Right renal cortex interstitium (tissue), 3 donors: ENCODE measurements at places on chromosomes 12 and 14.

GRCh38 chr14:23571701-23572523 is 4.3 kb upstream of the AP1G2 start:
- DNase-seq = no peak

DNA sequence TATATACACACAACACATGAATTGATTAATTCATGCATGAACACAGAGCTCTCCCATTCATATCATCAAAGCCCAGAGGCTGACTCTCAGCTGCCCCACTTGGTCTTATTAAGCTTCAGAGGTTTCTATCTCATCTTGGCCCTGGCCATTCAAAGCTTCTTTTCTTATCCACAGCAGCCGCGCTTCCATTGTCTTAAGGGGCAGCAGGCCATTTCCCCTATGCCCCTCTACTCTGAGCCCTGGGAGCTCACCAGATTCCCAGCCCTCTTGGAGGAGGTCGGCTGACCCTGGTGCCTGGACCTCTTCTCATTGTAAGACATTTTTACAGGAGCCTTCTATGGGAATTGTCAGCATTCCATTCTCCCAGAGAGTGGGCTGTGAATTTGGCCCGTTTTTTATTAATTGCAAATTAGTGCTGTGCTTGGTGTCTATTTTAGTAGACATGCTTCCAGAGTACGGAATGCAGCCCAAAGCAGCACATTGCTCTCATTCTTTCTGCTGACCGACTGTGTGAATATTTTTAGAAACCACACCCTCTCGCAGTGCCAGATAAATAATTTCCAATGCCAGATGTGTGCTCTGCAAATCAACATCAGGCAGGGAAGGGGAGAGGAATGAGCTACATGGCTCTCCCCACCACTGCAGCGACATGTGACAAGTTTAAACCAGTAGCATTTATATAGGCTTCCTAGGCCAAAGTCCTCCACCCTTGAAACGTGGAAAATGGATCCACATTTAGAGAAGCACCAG is 58.5 kb downstream of the NUAK1 start:
- no peak for DNase-seq

GRCh38 chr14:68592948-68593556 is 199.8 kb downstream of the ZFP36L1 start:
- DNase-seq = no peak

- no peak for DNase-seq
These were observed 98.3 kb upstream of the ESRRB start for GRCh38 chr14:76277586-76278130.

DNA sequence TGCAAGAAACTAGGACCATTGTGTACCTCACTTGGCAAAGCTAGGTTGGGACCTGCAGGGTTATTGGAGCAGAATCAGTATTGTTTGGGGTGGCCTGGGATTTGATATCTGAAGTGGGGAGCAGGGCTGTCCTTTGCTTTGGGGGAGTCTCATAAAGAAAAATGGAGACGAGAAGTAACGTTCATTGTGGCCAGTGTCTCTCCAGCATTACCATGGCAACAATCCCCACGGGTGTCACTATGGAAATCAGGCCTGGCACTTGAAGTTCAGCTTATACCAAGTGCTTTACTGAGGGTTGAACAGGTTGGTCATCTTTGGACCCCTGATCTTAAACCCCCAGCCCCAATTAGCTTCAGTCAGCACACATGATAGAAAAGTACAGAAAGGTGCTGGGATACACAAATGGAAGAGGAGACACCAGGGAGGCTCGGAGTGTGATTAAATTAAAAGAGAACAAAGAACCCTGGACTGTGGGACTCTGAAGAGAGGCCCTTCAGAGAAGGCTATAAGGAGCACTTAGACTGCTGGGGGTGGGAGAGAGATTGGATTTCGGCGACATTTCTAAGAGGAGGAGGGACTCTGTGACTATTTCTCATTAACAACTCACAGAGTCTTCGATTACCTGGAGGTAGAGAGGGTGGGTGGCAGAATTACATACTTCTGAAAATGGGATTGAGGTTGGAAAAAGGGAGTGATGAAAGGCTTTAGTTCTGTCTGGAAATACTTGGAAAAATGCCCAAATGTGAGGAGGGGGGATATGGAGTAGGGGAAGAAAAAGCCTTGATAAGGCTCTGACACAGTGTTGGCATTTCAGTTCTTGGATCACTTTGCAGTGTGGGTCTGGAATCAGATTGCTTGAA is 3.7 kb downstream of the KIF5A start:
- no peak for DNase-seq

DNA sequence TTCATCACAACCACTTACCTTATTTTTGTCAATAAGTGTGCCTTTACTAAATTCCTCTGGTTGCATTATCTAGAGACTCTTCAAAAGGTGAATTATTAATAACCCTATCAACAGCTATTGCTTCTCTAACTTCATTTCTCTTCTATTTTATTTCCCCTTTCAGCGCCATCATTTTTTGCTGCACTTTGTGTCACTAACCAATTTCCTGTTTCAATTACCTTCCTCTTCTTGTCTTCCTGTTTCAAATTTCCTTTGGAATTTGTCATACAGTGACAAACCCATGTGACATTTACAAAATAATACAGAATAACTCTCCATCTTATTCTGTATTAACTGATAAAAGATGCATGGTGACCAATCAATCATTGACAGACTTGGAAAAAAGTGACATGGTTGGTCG is 12.2 kb upstream of the CLEC2A start:
- DNase-seq = no peak

DNA sequence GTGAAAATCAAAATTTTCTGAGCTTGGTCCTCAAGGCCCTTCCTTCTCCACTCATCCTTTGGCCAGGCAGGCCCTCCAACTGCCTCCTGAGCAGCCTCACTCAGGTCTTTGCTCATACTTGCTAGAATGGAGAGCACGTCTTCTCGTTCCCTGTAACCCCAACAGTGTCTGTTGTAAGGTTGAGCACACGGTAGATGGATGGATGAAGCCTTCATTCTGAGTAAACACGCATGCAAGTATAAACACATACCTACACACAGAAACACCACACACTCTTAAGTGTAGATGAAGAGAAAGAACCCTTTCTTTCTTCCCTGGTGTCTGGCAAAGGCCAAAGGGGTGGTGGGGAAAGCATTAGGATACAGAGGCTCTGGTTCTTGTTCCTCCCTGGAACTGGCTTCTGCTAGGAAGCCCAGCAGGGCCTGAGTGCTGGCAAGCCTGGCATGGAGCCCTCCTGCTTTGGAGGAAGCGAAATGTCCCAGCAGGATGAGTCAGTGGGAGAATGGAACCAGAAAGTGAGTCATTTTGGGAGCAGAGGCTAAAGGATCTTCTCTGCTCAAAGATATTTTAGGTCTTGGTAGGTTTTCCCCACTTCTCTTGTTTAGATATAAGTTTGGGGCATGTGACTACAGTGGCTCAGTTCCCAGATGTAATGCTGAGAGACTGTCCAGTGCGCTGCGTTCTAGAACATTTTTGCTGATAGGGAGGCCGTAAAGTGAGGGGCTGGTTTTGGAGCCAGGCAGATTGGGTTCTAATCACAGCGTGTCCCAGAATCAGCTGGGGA is 127.4 kb downstream of the CACNA1C start:
- DNase-seq = no peak

- DNase-seq = no peak
These were observed 14.2 kb downstream of the FRS2 start for GRCh38 chr12:69484428-69484827.

- DNase-seq = no peak
These were observed 400 bp upstream of the PRIMA1 start for GRCh38 chr14:93788543-93789227.

- DNase-seq = no peak
These were observed 128.6 kb downstream of the IPO8 start for GRCh38 chr12:30567082-30567481.

DNA sequence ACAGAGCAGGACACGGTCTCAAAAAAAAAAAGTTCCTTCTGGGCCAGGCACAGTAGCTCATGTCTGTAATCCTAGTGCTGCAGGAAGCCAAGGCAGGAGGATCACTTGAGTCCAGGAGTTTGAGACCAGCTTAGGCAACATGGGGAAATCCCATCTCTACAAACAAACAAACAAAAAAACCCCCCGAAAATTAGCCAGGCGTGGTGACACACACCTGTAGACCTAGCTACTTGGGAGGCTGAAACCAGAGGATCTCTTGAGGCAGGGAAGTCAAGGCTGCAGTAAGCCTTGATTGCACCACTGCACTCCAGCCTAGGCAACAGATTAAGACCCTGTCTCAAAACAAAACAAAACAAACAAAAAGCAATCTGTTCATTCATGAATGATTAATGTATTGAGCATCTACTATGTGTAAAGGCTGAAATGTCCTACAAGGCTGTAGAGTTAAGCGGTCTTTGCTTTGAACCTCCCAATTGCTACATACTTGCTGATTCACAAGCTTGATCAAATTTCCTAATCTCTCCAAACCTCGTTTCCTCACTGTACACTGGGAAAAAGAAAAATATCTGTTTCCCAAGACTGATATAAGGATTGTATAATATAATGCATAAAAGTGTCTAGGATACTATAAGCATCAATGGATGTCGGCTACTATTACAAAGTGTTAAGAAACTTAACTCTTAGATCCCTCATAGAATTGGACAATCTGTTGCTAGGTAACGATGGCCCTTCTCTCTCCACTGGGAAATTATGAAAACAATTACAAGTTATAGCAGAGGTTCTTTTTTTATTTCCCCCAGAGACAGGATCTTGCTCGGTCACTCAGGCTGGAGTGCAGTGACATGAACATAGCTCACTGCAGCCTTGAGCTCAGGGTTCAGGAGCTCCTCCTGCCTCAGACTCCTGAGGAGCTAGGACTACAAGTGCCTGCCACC is 7.9 kb upstream of the RILPL2 start:
- no peak for DNase-seq

DNA sequence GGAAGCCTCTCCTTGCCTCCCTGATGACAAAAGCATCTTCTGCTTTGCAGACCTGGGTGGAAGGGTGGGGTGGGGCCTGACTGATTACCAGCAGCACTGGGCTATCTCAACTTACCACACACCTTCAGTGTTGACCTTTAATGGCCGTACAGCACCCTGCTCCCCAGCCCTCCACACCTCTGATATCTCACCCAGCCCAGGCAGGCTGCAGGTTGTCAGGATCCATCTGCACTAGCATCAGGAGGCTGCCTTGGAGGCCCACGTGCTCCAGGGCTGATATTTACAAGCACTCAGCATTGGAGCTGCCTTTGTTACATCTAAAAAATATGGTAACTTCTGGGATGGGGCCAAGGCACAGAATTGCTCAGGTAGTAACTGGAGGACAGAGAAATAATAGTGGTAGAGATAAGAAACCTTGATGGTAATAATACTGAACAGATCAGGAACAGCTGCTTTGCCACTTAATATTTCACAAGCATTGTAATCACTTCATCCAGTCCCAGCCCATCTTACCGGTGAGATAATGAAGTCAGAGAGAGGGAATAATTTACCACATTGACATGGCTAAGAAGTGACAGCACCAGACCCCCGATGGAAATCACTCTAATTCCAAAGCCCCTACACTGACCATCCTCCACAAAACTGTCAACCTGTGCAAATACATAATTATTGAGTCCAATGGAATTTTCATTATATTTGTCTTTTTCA is 125.2 kb upstream of the RFLNA start:
- no peak for DNase-seq
